ENCODE measurements at places on chromosomes 16 and 17.

GRCh38 chr16:47986031-47986430, 169.8 kb downstream of the ABCC12 start:
- no peak for DNase-seq

GRCh38 chr17:48738803-48739526, 10.4 kb upstream of the HOXB13 start:
- no peak for DNase-seq

GRCh38 chr17:45098869-45099616, 33.3 kb downstream of the PLCD3 start:
- DNase-seq = peak; percentile 30

GRCh38 chr17:39548494-39549225, 59.1 kb downstream of the NEUROD2 start:
- DNase-seq = no peak

DNA sequence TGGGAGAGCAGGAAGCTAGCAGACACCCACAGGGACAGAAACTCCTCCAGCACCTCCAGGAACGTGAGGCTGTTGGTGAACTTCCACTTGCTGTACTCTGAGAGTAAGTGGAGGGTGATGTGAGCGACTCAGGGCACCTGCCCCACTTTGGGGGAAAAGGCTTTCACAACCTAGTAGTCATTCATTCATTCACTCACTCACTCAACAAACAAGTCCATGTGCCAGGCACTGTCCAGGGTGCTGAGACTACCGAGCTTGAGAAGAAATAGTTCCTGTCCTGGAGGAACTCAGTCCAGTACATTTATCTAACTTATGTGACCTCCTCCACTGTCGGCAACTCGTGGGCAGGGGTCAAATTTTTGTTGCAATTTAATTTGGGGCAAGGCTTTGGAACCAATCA, 26.6 kb downstream of the LGALS9 start:
- no peak for DNase-seq

- DNase-seq = no peak
Measured at GRCh38 chr16:69865701-69866100, 85.4 kb upstream of the CLEC18A start.

- DNase-seq = no peak
Measured at GRCh38 chr17:7854851-7855659, at the start of gene TMEM88. TSS of gene TMEM88 (plus strand) at chr17:7855066. CDS start at chr17:7855075, 9 bp downstream.

GRCh38 chr16:66524601-66525164, 25.2 kb downstream of the TK2 start:
- DNase-seq = no peak

- no peak for DNase-seq
Measured at GRCh38 chr16:86198206-86199118, 299.5 kb downstream of the IRF8 start.

GRCh38 chr16:72860726-72861562, 187.0 kb downstream of the ZFHX3 start:
- DNase-seq = no peak

DNA sequence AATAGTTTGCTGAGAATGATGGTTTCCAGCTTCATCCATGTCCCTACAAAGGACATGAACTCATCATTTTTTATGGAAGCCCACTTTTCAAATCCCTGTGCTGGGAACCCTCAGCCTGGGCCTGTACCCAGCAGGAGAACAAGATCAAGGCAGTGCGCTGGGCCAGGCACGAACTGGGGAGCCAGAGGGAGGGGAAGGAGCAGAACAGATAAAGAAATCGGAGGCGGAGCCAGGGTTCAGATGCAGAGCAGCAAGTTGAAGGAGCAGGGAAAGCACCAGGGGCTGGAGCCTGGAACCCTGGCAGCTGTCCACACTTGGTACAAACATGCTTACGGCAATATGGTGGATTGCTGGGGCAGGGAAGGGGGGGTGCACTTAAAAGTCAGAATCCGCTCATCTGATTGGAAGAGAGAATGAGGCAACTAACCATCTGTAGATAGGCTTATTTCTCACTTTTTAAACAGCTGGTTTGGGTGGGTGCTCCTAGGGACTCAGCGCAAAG, 107.5 kb downstream of the NOG start:
- no peak for DNase-seq

GRCh38 chr17:44924107-44924544, 8.8 kb upstream of the GFAP start:
- no peak for DNase-seq

DNA sequence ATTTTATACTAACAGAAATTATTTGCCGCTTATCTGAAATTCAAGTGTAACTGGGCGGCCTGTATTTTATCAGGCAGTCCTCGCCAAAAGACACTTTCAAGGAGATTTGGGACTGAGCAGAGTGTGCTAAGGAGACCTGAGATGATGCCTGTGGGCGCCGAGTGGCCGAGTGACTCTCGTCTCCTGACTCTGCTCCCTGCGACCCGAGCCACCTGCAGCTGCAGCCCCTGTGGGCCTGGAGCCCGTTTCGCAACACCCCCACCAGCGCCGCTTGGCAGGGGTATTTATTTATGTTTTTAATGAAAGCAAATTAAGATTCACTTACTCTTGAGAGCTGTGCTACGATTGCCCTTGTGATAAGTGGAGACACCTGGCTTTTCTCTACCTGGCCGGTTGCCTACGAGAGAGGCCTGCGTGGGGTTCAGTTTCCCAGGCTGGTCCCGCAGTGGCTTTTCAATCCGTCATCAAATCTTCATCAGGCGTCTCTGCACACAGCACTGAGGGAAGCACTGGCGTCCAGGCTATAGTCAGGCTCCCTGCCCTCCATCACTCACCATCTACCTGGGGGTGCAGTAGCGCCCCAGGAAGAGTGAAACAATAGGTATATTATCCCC, 124.0 kb downstream of the SEC14L1 start:
- no peak for DNase-seq

- no peak for DNase-seq
Measured at GRCh38 chr16:68737730-68738629, 888 bp downstream of the CDH1 start.

- no peak for DNase-seq
Measured at GRCh38 chr16:75227361-75228142, 8.8 kb downstream of the CTRB1 start.

GRCh38 chr17:47730681-47731080, 2.4 kb upstream of the TBX21 start:
- no peak for DNase-seq

DNA sequence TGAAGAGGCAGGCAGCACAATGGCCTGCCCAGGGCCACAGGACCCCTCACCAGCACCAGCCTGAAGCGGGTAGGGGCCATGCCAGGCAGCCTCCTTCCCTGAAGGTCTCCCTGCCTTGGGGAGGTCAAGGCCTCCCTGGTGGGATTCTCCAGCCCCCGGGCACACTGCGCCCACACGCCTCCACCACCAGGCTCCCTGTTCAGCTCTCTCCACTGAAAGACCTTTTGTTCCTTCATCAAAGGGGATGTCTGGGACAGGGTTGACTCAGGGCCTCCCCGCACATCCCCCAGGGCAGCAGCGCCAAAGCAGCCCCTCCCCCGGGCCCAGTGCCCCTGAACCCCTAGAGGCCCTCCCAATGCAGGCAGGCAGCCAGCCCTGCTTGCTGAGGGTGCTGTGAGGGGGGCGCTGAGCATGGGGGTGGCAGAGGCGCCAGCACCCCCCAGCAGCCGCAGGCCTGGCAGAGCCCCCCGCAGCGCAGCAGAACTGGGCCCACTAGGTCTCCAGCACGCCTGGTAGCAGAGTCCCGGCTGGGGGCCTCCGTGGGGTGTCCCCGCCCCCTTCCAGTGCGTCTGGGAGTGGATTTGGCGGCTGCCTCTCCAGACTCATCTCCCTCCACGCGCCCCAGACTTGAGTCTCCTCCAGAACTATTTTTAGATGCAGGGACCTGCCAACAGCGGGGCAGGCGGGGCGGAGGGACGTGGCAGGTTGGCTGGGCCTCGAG, 13.1 kb downstream of the BCAR1 start:
- no peak for DNase-seq

GRCh38 chr16:19745286-19746010, 27.4 kb downstream of the IQCK start:
- DNase-seq = no peak

DNA sequence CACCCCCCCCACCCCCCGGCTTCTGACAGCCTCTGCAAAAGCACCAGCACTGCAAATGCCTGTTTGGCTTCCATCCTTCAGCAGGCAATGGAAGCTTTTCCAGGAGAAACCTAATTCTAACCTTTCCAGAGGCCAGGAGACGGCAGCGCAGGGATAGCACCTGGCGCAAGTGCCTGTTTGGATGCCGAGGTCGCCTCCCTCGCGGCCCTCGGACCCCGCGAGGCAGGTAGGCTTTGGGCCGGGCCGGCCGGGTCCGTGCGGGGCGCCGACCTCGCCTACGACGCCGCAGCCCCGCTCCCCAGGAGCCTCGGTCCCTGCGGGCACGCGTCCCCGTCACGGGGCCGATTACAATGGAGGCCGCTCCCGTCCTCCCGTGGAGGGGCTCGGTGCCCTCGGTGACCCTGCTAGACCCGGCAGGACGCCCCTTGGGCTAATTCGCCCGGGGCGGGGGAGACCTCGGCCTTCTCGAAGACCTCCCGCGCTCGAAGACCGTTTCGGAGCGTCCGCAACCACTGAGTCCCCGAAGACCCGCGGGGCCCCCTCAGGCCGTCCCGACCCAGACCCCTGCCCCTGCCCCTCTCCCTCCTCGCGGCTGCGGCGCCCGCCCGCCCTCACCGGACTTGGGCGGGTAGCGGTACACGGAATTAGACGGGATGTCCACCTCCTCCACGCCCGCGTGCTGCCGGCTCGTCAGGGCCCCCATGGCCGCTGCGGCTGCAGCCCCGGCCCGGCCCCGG, 587 bp downstream of the RNF157 start:
- no peak for DNase-seq

GRCh38 chr16:11610121-11610505, 23.4 kb upstream of the LITAF start:
- no peak for DNase-seq

- no peak for DNase-seq
Measured at GRCh38 chr17:13787636-13788035, 185.9 kb upstream of the HS3ST3A1 start.

DNA sequence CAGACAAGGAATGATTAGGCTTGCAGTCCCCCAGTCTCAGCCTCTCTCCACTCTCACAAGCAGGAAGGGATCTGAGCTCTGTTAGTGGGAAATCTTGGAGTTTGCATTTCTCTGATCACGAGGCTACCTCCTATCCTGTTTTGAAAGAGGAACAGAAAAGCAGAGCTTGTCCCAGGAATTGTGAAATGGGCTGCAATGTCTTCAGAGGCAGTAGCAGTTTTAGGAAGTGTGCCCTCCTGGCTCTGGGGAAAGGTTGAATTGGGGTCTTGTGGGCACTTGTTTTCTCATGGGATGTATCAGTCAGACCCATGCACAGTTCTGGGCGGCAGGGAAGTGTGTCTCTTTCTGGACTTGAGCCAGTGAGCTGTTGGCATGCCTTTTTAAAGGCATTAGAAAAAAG, 22.8 kb downstream of the NUP85 start:
- no peak for DNase-seq

GRCh38 chr17:77163001-77163400, 22.2 kb downstream of the SEC14L1 start:
- no peak for DNase-seq

DNA sequence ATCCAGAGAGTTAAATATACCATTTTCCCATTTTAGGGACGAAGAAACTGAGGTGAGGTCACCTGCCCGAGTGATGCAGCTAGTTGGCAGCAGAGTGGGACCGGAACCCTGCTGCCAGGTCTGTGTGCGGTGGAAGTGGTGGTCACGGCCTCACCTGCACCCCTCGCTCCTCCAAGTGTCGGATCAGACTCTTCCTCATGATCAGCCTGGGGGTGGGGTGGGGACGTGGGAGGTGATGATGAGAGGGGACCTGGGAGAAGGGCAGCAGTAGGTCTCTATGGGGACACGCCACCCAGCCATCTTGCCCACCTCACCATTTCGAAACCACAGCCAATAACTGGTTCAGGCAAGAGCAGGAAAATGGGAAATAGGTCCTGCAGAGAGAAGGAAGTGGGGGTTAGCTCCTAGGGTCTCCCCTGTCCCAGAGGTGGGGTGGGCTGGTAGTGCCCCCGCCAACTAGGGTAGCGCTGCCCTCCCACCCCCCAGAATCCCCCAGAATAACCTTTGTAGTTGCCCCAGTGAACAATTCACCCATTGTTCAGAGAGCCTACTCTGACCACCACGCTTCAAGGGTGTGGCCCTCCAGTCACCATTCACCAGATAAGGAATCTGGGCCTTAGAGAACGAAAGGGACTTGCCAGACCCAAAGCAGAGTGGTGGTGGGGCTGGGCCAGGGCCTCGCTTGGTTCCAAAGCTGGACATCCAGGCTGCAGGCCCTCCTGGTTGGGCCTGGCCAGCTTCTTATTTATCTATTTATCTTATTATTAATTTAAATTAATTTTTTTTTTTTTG, 5.1 kb downstream of the GDPD3 start:
- DNase-seq = no peak

DNA sequence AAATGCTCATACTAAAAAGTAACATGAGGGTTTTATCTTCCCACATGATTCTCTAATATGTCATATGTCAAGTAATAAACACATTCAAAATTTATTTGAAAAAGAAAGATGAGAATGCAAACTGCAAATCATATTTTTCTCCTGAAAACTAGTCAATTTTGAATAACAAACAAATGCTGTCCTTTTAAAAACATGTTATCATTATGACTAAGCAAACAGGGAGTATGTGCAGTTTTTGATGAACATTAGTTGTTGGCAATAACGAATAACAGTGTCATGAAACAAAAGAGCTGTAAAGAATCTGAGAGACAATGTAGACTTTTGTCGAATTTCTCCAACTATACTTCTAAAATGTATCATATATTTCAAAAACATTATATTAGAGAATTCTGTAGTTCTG, 34.8 kb downstream of the RPGRIP1L start:
- DNase-seq = no peak

DNA sequence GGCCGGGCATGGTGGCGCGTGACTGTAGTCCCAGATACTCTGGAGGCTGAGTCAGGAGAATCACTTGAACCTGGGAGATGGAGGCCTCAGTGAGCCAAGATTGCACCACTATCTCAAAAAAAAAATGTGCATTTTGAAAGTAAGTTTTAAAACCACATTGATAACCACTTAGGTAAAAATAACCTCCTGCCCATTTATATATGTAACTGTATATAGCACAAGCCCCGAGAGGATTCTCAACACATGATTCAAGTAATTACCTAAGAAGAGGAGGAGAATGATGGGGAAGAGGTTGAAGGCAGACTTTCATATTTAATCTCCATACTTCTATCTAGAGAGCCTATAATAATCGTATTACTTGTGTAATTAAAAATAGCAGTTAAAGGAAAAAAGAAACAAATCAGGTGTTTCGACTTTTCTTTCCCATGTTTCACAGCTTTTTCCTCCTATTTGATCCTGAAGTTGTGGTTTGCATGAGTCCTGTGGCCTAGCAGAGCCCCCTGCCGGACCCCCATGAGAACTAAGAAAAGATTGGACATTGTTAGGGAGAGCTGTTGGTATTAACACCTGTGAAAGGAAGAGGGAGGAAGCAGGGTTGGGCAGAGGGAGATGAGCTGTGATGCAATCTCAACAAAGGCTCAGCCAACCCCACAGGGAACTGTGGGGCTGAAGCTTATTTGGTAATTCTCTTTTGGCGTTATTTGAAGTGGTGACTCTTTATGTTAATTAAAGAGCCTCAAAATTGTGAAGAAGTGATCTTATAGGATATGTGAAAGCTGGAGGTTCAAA, 22.1 kb downstream of the PMFBP1 start:
- no peak for DNase-seq
